ENCODE measurements at places on chromosomes 7 and 10.

- DNase-seq = no peak
Measured at GRCh38 chr10:92068900-92069299, 145.3 kb downstream of the BTAF1 start.

- no peak for DNase-seq
Measured at GRCh38 chr10:48543182-48543844, 61.6 kb downstream of the ARHGAP22 start.

GRCh38 chr7:22683379-22683778 lies 43.6 kb upstream of the IL6 start:
- no peak for DNase-seq

GRCh38 chr10:67487199-67487598 lies 208.8 kb downstream of the CTNNA3 start:
- no peak for DNase-seq

- DNase-seq = no peak
Measured at GRCh38 chr10:65430979-65431378, 1494.9 kb upstream of the LRRTM3 start.

GRCh38 chr7:45035893-45036292 lies 35.9 kb downstream of the CCM2 start:
- peak; percentile 34 for DNase-seq

GRCh38 chr7:159218170-159218569 lies 73.5 kb upstream of the VIPR2 start:
- no peak for DNase-seq

DNA sequence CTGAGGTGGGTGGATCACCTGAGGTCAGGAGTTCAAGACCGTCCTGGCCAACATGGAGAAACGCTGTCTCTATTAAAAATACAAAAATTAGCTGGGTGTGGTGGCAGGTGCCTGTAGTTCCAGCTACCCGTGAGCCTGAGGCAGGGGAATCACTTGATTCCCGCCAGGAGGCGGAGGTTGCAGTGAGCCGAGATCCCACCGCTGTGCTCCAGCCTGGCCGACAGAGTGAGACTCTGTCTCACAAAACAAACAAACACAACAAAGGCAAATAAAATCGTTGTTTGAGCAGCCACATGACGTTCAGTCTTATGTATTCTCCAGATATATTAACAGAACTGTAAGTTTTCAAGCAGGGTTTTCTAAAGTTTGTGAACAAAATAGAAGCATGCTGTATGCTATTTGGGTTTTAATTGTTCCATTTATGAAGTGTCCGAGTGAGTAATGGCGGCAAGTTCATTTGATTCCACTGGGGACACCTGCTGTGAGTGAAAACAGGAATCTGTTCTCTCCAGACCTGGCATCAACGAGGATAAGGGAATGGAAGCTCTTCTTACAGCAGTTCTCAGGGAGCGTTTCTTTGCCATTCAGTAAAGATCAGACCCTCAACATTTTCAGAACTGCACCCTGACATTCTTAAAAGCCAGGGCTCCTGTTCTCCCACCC lies 122.5 kb upstream of the PITRM1 start:
- DNase-seq = no peak

DNA sequence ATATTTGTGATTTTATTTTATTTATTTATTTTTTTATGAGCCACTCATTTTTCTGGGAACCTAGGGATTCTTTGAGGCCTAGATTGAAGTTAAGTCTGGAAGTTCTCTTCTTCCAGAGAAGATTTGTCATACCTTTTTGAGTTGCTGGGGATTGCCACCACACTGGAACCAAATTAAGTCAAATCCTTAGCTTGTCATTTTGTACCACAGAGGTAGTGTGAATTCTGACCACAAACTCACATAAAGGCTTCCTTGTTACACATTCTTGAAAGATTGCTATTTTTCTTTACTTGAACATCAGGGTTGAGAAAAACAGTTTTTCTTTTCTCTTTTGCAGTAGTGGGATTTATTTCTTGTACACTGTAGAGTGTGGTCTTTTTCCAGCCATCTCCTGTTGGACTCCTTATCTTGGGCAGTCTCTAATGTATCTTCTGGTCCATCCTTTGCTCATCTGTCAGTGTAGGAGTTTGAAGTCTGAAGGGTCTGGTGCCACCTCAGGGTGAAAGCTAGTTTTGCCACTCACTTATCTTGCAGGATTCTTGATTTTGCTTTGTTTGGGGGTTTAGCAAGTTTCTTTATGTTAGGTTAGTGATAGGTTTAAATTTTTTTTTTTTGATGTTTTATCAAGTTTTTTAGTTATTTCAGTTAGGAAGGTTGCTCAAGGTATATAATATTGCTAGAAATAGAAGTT lies 24.8 kb downstream of the PCBD1 start:
- DNase-seq = no peak
